ENCODE measurements at places on chromosomes 6 and 20.

GRCh38 chr6:143525356-143525755 lies 13.8 kb upstream of the FUCA2 start:
- DNase-seq: no peak

- DNase-seq: no peak
Measured at GRCh38 chr20:35637276-35637675, 21.6 kb downstream of the SPAG4 start.

GRCh38 chr20:5602346-5602745 lies 147.9 kb upstream of the SHLD1 start:
- no peak for DNase-seq

GRCh38 chr6:136784910-136785746 lies 7.1 kb downstream of the MAP3K5 start:
- no peak for DNase-seq

- DNase-seq: no peak
Measured at GRCh38 chr20:62314339-62314638, 11.5 kb downstream of the ADRM1 start.

DNA sequence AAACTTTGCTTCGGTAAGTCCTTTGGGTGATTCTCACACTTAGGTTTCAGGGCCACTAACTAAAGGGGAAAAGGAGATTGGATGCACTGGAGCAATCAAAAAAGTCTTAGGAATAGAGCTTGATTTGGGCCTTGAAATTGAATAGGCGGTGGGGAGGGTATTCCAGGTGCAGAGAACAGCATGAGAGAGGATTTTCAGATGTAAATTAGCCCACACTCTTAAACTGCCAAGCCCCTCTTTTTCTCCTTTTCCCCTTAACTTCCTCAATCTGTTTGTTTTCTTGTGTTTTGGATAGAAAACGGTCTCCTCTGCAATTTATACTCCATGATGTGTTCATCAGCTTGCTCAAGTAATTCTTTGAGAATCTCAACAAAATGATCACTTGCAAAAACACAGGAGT lies 62.1 kb upstream of the RIPOR2 start:
- DNase-seq: no peak

GRCh38 chr6:24910961-24911725 lies 24.6 kb downstream of the RIPOR2 start:
- DNase-seq: peak; percentile 21

GRCh38 chr6:79137671-79138070 lies 59.6 kb upstream of the PHIP start:
- no peak for DNase-seq

- DNase-seq: no peak
Measured at GRCh38 chr6:44335631-44336030, 6.8 kb upstream of the SPATS1 start.

- no peak for DNase-seq
Measured at GRCh38 chr20:46999801-47000465, 105.3 kb downstream of the EYA2 start.

GRCh38 chr6:52649536-52650160 lies 21.3 kb upstream of the TMEM14A start:
- DNase-seq: no peak

DNA sequence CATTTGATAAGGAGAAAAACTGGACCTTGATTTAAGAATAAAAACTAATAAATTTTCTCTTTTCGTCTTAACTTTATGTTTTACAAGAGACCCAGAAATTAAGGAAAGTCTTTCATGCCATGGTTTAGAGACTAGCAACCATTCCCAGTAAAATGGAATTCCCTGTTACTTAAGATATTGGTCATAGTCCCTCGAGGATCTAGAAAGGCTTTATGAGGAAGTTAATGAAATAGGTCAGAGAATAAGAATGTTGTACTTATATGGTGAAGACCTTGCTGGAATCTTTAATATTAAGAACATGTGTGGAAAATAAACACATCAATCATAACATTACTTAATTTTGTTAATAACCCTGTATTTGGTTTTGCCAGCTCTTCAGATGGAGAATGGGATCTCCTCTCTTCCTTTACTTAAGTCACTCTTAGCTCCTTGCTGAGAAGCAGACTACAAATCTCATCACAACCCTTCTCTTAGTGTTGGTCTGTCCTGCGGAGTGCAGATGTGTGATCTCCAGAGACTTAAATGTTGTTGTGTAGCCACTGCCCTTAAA lies 382.9 kb downstream of the QKI start:
- no peak for DNase-seq

- DNase-seq: no peak
Measured at GRCh38 chr6:77773157-77773822, 120.5 kb downstream of the MEI4 start.

DNA sequence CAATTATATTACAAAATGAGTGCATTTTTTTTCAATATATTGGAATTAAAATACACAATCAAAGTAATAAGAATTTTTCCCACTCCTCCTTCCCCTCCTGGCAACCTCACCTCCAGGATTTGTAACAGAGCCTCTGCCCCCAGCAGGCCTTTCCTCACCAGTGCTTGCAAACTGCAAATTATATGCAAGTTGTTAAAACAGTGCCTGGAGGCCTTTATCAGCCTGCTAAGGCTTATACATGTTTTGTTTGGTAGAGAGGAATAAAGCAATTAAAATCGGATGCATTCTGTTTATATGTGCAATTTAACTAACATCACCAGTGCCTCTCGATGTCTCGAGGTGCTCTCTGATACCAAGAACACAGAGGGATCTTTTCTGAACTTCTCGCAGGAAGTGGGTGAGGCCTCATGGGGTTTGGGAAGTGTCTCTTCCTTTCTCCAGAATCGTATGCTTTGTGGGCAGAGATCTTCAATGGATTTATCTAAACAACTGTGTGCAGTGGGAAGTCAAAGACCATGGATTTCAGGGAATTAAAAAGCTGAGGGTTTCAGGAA lies 186.8 kb downstream of the CDH26 start:
- no peak for DNase-seq

GRCh38 chr6:36852481-36853147 lies 13.4 kb upstream of the CPNE5 start:
- no peak for DNase-seq

DNA sequence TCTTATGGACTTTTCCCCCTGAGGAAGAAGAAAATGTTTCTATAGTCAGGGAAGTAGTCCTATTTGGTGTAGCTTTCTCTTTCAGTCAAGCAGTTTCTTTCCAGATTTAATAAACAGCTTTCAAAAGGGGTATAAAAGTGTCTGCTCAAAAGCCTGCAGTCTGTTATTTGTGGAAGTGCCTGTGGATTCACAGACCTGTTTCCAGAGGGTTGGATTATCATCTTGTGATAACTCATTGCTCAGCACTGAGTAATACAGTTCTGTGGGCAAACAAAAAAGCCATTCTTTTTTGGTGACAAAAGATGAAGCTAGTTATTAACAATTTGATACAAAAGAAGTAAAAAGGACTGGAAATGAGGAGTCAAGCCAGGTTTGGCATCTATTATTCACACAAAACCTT lies 358.2 kb upstream of the ID4 start:
- no peak for DNase-seq

DNA sequence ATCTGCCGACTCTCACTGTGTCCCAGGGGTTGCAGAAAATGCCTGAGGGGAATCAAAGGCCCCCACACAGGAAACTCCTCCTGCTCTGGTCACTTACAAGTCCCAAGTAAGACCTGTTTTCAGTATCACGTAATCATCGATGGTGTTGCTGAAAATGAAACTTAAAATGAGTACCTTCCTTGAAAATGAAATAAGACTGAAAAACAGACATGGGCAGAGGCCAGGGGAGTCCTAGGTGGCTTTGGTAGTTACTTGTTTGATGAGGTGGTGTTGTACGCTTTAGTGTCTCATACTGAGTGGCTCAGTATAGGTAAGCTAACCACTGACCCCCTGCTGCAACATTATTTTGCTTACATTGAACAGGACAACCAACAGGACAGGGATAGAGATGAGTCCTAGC lies 43.0 kb upstream of the SYNCRIP start:
- DNase-seq: no peak

GRCh38 chr6:71902261-71902660 lies 15.9 kb downstream of the RIMS1 start:
- no peak for DNase-seq
